ENCODE measurements at places on chromosomes 16 and 17.

DNA sequence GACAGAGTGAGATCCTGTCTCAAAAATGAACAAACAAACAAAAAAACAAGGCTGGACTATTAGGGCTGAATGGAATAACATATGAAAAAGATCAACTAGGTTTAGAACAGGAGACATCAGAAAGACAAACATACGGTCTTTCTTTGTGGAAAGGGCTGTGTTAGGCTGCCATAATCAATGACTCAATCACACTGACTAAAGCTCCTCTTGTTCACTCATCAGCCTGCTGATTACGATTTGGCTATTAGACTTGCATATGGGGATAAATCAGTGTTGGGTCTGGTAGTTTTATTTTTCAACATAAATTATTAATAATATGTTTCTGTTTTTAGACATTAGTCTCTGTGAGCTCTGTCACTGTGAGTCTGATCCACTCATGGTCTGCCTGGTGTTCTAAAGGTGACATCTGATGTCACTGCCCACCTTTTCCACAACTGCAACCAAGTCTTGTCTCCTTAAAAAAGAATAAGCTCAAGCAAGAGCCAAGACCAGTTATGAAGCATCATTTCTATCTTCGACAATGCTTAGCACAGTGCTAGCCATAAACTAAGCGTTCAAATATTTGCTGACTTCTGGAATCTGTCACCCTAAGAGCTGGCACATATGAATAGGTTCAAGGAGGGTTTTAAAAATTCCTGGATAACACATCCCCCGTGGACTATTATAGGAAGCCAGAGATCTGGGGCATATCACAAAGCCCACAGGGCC lies 10.2 kb downstream of the CFAP20 start:
- DNase-seq = no peak

- DNase-seq = no peak
Observed at GRCh38 chr17:39380144-39380543, 21.3 kb downstream of the FBXL20 start.

- no peak for DNase-seq
Observed at GRCh38 chr17:72270273-72270924, 149.6 kb downstream of the SOX9 start.

DNA sequence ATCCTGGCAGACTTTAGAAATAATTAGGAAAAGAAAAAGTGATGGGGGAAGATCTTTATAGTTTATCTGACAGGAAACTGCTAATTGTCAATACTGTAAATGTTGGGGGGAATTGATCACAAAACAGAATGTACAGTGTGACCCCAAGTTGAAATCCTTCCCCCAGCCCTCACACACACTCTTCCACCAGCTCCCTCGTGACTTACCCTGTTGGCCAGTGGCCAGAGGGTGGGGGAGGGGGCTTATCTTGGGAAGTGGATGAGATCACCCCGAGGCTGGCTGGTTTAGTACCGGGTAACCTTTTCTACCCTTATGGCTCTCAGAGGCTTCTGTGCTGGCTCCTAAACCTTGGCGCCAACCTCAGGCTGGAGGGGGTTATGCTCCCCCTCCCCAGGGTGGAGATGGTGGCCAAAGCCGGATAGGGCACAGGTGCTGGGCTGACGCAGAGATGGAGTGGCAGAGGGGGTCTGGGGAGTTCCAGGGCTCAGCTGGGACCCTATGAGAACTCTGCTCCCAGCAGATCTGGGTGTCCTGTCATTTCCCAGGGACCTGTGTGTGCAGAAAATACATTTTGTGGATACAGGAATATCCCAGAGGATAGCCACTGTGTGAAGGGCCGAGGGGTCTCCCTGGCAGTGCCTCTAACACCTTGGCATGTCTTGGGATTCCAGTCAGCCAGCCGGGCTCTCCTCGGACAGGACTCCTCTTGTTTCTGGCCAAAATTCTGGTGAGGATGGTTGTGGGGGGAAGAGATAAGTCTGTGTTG lies 18.6 kb downstream of the CDH16 start:
- DNase-seq = peak; percentile 39

DNA sequence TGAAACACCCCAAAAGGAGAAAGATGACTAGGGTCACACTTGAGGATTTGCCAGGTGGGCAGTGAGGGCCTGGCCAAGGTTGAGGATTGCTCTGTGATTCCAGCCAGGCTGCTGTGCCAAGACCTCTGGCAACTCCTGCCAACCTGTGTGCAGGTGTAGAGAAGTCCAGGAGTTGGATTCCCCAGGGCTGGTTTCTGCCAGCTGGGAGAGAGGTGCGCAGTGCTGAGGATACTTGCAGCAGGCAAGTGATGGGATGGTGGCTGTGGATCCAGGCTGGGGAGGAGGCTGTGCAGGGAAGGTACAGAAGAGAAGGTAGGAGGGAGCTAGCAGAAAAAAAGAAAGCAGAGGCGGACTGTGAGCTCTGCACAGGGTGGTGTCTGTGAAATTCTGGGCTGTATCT lies 6.6 kb downstream of the RIPOR1 start:
- no peak for DNase-seq

GRCh38 chr16:53545433-53545832 lies 42.4 kb upstream of the AKTIP start:
- no peak for DNase-seq

GRCh38 chr17:54063639-54064038 lies 240.9 kb downstream of the KIF2B start:
- no peak for DNase-seq

- no peak for DNase-seq
Observed at GRCh38 chr17:72192800-72193192, 72.0 kb downstream of the SOX9 start.

GRCh38 chr16:19672378-19672777 lies 45.6 kb downstream of the KNOP1 start:
- no peak for DNase-seq

DNA sequence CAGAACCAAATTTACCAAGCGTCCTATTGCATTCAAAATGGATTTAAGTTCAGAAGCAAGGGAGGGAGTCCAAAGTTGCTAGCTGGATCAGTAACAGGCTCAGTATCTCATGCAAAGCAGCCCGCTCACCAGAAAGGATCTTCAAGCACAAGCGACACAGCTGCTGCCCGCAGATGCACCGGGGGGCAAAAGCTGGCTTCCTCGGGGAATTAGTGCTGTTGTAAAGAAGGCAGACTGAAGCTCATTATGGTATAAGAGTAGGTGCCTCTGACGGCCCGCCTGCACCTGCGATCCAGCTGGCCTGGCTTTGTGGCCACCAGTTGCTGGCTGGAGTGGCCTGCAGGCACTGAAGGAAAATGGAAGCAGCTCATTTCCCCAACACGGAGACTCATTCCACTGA lies 128.4 kb upstream of the RCVRN start:
- DNase-seq = no peak

GRCh38 chr16:69906838-69907401 lies 44.2 kb upstream of the CLEC18A start:
- DNase-seq = no peak

GRCh38 chr16:8822403-8822802 lies 24.8 kb downstream of the PMM2 start:
- DNase-seq = no peak

GRCh38 chr16:86128246-86128645 lies 229.3 kb downstream of the IRF8 start:
- no peak for DNase-seq

DNA sequence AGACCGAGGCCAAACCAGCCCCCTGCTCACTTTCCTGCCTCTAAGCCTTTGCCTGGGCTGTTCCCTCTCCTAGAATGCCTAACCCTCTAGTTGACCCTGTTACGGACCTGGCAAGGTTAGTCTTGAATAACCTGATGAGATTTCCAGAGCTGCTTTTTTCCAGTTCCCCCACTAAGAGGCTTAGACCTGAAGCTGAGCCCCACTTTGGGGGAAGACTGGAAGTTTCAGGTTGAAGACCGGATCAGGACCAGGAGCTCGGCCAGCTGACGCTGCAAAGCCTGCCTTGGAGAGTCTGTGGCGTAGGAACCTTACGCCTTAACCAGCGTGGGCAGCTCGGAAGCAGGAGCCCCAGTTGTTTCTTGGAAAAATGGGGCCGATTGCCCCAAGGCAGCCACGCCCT lies 129.8 kb downstream of the OR1D5 start:
- DNase-seq = no peak

- no peak for DNase-seq
Observed at GRCh38 chr17:7823581-7824001, 10.4 kb upstream of the KDM6B start.

DNA sequence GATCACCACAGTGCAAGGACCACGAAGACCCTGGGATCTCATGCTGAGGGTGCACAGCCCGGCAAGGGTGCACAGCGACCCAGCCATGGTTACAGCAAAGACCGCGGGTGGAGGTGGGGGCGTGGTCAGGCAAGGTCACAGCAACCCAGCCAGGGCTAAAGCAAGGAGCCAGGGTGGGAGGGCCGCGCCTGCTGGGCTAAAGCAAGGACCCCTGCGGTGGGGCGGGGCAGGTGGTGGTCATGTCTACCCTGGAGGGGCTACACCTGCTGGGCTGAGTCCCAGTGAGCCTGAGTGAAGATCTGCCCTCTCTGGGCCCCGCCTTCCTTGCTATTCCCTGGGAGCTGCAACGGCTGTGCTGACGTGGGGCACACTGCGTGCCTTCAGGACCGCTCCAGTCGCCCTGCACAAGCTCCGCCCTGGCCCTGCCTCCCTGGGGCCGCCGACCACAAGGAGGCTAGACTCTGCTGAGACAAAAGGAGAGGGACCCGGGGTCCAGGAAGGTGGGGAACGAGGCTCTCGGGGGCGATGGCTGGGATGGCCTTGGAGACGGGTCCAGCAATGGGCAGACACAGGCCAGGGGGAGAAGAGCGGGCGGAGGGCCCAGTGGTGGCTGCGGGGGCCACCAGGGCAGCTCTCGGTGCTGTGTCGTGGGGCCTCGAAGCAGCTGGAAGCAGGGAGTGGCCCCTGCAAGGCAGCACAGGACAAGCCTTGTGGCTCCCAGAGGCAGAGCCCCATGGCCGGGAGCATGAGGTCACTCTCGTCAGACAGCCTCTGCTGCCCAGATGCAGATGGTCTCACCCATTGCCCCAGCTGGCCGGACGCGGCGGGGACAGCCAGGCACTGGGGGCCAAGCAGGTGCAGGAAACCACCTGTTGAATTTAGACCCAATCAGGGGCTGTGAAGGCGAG lies 52.8 kb downstream of the CBFA2T3 start:
- DNase-seq = no peak

DNA sequence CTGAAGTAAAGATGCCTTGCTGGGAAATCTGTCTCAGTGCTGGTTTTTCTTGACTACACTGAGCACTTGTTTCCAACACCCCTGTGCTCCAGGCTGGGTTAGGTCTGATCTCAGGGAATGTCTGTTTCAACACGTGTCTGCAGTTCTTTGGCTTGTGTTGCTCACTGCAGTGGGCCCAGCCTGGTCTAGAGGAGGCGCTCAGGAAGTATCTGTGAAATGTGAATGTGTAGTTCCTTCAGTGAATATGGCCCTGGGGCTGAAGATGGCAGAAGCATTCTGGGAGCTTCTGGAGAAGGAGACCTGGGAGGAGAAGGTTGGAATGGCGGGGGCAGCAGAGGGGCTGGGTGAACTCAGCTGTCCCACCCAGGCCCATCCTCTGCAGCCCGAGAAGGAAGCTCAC lies 8.1 kb upstream of the YPEL3 start:
- DNase-seq = no peak

- no peak for DNase-seq
Observed at GRCh38 chr17:17714261-17714866, 33.1 kb downstream of the RAI1 start.

GRCh38 chr17:30534938-30535921 lies 58.0 kb downstream of the GOSR1 start:
- DNase-seq = no peak

DNA sequence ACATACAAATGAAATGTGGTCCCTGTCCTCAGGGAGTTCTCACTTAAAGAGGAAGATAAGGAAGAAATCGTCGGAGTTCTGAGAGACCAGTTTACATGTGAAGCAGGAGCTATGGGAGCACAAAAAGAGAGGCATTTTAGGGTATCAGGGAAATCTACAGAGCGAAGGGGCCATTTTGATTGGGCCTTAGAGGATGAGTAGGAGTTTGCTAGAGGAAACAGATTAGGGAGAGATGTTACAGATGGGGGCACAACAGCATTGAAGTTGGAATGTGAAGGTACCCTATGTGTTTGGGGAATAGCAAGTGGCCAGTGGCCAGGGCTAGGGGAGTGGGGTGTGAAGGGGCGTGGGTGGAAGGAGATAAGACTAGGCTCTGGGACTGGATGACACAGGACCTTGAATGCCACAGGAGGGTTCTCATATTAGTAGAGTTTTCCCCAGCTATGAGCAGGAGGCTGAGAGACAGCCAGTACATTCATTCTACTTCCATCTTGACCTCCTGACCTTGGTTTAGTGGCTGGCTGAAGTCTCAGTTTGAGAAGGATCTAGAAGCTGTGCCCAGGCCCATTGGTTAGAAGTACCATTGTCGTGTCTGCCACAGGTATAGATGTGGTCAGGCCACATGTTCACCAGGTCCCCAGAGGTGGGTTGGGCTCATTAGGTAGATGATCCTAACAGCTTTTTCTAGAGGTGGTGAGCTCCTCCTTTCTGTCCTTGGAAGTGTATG lies 34.8 kb downstream of the CPNE2 start:
- no peak for DNase-seq

GRCh38 chr16:3655396-3656159 lies 1.1 kb downstream of the DNASE1 start:
- no peak for DNase-seq

DNA sequence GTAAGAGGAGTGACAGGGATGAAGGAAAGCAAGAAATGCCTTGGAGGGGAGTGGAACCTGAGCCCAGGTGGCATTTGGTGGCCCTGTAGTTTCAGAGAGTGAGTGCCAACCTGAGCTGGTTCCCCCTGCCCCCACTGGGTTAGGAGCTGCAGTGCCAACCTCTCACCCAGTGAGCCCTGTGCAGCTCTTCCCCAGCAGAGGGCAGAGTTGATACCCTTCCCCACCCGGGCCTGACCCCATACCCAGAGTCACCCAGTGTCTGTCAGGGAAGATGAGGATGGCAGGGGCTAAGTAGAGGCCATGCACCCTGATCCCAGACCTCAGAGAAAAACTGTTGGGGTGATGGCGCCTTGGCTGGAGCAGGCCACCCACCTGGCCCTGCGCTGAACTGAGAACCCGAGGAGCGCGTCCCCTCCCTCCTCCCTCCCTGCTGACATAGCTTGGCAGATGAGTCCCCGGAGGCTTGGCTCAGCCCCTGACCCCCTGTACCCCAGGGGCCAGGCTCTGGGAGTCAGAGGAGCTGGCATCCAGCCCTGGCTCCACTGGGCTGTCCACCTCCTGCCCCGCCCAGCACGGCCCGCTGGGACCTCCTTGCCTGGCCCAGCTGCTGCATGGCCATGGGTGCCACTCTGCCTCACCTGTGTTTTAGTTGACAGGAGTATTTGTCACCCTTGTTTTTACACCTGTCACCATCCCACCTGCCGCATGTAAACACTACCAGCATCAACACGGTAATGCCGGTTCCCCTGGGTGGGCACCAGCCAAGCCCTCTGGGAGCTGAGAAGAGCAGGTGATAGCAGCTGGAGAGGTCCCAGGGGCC lies 113.9 kb downstream of the AMFR start:
- no peak for DNase-seq

DNA sequence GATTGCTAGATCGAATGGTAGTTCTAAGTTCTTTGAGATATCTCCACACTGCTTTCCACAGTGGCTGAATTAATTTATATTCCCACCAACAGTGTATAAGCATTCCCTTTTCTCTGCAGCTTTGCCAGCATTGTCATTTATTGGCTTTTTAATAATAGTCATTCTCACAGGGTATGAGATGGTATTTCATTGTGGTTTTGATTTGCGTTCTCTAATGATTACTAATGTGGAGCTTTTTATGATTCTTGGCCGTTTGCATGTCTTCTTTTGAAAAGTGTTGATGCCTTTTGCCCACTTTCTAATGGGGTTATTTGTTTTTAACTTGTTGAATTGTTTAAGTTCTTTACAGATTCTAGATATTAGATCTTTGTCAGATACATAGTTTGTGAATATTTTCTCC lies 36.5 kb upstream of the BCAS3 start:
- DNase-seq = no peak

Data from NCI-H460 (cell line).